ENCODE measurements at places on chromosomes 7 and 10.
A peak's percentile ranks its signal among the peaks of the same experiment; 100 is the strongest.

DNA sequence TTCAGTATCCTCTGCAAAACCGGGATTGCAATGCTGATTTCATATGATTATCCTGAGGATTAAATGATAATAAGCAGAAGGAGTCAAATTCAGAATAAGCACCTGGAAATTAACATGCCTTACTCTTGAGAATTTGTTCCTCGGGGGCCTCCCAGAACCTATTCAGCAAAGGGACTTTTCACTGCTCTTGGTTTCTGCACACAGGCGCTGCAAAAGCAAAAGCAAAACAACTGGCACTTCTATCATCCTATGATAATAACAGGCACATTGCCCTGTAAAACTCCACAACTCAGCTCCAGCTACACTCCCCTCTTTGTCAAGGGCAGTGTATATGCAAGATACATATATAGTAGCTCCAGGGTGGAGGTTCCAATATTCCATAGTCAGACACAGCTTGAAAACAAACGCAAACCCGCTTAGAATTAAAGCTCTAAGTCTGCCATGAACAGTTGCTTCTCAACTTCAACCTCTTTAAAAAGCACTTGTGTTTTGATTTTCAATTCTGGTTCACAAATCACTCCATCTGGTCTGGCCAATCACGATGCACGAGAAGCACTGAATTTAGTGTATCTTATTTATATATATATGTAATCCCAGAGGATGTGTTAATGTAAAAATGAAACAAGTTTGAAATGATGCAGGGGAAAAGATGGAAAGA lies 119.9 kb upstream of the PTER start:
- DNase-seq = no peak

DNA sequence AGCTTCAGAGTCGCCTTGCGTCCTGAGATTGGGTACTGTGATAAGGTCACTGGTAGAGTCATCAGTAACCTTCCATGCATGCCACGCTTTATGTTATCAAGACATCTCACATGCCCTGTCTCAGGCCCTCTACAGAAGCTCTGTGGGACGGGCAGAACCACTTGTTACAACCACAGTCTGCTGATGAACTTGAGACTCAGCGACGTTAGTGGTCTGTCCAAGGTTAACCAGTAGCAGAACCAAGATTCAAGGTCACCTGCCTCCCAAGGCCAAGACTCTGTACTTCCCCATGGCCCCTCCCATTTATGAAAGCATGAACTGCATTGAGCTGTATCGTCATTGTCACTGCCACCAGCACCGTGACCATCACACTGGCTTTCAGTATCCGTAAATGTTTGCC lies 15.0 kb downstream of the IQCE start:
- DNase-seq = no peak

- no peak for DNase-seq
These were observed 1053.3 kb downstream of the SORCS1 start for GRCh38 chr10:106111246-106111645.

GRCh38 chr7:108395426-108395825 lies 60.8 kb downstream of the NRCAM start:
- no peak for DNase-seq

DNA sequence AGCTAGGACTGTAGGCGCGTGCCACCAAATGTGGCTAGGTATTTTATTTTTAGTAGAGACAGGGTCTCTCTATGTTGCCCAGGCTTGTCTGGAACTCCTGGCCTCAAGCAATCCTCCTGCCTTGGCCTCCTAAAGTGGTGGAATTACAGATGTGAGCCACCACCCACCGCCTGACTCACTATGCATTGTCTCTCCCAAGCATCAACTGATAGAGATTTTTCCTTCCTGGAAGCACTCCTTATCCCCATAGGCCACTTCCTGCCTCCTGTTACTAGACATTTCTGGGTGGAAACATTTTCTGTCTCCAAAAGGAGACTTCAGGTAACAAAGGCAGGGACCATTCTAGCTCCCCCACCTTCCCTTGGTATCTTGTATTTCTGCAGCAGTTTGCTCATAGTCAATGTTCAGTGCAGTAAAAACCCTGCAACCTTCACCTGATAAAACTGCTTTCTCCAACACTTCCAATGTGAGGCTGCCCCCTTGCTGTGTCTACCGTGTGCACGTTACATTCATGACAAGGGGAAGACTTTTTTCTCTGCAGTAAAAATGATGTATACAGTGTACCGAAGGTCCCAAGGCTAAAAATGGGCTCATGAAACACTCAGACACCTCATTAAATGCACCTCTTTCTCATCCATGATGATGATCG lies 84.9 kb downstream of the NHLRC2 start:
- no peak for DNase-seq

GRCh38 chr10:96972264-96972663 lies 140.2 kb downstream of the LCOR start:
- DNase-seq = no peak

GRCh38 chr7:43112941-43113621 lies 634 bp downstream of the HECW1 start:
- peak; percentile 66 for DNase-seq

GRCh38 chr7:2688409-2689342 lies 674 bp downstream of the AMZ1 start:
- DNase-seq = no peak

All from right hindlimb (tissue), 1 donor.